M059J (cell line): ENCODE measurements at places on chromosomes 1 and 21. TPM values are rescaled to one million over a fixed set of nuclear protein-coding genes. Genes with fewer than 3 reads are reported as not detected.
A peak's percentile ranks its signal among the peaks of the same experiment; 100 is the strongest.

DNA sequence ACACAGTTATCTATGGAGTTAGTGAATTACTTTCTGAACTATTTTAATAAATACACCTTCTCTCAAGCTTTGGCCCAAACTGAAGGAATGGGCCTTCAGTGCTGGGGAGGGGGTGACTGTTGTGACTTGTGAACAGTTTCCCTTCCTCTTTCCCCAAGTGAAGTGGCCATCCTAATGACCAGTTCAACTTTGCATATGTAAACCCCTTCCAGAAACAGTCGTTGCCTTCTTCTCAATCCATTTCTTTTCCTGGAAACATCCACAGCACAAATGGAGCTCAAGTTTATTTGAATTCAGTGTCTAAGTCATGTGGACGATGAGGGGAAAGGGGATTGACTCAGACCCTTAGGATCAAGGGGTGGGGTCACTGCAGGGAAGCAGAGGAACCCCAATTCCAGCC is 1.3 kb upstream of the INPP5B start:
- DNase-seq = no peak

DNA sequence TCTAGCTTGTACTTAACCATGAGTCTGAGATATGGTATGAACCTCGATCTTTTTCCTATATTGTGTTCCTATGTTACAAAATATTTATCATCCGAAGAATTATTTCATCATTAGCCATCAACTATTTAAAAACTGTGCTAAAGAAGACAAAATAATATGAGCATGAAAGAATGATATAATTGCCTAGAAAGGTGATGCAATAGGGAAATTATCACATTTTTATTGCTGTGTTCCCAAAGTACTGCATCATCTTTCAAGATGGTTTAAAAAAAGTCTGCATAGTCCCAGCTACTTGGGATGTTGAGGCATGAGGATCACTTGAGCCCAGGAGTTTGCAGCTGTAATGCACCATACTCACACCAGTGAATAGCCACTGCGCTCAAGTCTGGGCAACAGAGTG is 126.7 kb downstream of the APP start:
- DNase-seq = no peak

GRCh38 chr1:151859891-151860293 is 6.4 kb upstream of the THEM5 start:
- no peak for DNase-seq

DNA sequence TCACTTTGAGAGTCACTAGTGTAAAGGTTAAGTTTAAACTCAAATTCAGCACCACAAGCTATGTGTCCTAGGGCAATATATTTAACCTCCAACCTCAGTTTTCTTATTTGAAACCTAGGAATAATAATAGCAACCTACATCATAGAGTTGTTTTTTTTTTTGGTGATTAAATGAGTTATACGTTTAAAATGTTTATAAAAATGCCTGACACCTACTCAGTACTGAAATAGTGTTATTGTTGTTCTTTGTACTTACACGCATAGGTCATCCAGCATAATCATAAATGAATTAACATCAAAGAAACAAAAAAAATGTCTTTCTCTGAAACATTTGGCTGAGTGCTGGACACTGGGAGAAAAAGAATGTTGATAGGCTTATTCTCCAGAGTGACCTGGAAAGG is 266.8 kb upstream of the PRMT6 start:
- no peak for DNase-seq

DNA sequence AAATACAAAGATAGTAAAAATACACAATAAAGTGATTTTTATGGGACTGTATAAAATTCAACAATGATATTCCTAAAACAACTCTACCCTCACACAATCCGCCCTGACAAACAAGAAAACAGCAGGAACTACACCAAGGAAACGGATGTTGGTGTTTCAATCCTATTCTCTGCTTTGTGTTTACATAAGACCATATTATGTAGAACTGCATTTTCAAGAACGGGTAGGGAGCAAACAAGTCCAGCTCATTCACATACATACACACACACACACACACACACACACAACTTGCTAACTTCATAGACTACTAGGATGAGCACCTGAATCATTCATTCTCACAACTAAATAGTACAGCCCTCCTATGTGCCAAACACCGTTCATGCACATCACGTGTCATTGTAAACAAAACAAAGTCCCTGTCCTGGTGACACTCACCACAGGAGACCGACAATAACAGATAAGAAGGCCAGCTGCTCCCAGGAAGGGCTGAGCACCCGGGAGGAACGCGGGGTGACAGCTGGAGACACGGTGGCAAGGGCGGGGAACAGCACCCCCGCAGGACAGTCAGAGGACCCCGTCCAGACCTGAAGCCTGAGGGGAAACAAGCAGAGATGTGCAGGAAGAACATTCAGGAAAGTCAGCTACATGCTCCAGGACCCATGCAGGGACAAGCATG is 43.0 kb downstream of the NPHP4 start:
- no peak for DNase-seq

DNA sequence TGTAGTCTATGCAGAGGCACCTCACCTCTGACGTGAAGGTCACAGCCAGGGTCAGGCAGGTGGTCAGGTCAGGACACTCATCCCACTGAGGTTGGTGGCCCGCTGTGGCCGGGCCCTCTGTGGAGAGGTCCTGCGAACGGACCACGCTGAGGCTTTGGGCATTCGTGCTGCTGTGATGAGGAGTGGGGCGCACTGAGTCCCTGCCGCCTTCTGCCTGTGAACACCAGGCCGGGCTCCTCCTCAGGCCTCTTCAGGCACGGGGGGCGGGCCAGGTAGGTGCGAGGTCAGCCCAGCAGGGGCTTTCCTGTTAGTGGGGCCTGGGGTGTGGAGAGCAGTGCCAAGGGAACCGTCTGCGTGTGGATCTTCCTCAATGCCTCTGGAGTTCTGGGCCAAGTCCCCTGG is 39.0 kb downstream of the COQ8A start:
- DNase-seq = no peak

DNA sequence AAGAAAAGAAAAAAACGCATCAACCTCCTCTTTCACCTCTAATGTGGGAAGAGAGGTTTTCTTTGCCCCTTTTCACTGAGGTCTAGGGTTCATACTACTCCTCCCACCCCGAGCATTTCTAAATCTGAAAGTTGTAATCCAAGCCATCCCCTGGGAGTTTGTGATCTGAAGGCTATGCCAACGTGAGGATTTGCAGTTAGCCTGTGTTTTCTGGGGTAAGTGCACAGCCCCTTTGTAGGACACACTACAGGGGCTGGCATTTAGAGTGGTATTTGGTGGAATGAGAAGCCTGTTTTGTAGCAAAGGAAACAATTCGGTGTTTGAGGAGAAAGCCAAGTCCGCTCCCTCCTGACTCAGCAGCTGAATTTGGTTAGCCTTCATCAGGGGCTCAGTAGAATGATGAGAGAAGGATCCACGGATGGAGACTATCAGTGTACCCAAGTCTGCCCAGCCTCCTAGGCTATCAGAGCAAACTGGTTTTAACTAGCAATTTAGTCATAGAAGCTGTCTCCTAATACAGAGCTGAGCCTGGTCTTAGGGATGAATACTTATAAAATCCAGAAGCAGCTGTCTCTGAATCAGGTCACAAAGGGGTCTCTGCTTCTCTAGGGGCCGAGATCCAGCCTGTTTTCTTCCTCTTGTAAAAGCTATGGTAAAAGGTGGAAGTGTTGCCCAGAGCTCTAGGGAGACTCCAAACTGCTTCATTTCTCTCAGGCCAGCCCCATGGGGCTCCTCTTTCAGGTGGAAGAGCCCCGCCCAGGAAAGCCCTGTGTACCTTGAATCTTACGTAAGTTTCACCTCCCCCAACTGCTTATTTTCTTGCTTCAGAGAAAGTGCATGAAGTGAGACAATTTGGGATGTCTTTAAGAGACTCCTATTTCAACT is 2.1 kb downstream of the PCP4L1 start:
- DNase-seq = no peak

- DNase-seq = no peak
Observed at GRCh38 chr1:206555473-206555935, 48.2 kb downstream of the RASSF5 start.

- DNase-seq = peak; percentile 26
Observed at GRCh38 chr1:211257826-211258225, 1.3 kb upstream of the RCOR3 start.

- no peak for DNase-seq
Observed at GRCh38 chr1:240188139-240188538, 96.5 kb downstream of the FMN2 start.

ARTN gene
- 4.0 and 4.4 TPM in 2 replicates for total RNA-seq

DNA sequence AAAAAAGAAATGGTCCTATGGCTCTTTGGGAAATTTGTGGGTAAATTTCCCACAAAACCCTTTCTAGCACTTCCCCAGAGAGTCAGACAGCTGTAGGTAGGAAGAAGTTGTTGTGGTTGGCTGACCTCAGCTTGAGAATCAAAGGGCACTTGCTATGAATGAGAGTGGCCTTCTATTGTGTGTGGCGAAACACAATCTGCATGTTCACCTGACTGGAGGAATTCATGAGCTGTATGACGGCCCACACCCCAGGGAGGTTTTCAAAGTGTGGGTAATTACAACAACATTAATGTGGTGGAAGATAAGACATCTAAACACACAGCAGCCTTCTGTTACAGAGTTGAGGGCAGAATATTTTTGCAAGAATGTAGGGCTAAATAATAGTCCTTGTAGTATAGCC is 38.8 kb downstream of the NGF start:
- peak; percentile 50 for DNase-seq

GRCh38 chr1:43241413-43241836 is 28.4 kb upstream of the TMEM125 start:
- DNase-seq = peak; percentile 83

DNA sequence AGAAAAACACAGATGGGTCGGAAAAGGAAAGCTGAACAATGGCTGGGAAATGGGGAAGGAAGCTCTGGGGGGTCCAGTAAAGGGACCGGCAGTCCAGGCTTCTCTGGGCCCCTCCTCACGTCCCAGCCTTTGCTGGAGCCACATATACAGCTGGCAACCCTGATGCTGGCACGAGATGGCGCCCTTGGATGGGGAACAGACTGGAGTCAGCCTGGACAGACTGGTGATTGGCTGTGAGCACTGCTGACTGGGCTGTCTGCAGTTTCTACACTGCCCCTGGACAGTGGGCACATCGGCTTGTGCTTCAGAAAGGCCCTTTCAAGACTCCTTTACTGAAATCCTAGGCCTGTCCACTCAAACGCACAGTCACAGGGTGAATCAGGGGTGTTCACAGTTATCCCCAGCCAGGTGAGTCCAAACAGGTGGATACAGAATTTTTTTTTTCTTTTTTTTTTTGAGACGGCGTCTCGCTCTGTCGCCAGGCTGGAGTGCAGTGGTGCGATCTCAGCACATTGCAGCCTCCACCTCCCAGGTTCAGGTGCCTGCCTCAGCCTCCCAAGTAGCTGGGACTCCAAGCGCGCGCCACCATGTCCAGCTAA is 31.1 kb upstream of the ZBTB40 start:
- DNase-seq = peak; percentile 71

GRCh38 chr1:108871050-108871724 is 5.6 kb upstream of the GPSM2 start:
- no peak for DNase-seq

DNA sequence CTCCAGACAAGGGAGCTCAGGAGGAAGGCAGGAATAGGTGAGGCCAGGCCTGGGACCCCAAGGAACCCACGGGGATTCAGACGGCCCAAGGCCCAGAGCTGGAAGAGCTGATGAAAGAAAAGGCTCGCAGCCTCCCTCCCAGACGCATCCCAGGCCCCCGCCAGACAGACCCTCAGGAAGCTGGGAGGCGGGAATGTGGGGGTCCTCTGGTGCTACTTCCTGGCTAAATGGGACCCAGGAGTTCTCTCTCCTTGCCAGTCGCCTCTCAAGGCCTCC is 430 bp downstream of the FBXO2 start:
- no peak for DNase-seq
